Karpas-422 (cell line): ENCODE measurements at places on chromosomes 1 and 21.

DNA sequence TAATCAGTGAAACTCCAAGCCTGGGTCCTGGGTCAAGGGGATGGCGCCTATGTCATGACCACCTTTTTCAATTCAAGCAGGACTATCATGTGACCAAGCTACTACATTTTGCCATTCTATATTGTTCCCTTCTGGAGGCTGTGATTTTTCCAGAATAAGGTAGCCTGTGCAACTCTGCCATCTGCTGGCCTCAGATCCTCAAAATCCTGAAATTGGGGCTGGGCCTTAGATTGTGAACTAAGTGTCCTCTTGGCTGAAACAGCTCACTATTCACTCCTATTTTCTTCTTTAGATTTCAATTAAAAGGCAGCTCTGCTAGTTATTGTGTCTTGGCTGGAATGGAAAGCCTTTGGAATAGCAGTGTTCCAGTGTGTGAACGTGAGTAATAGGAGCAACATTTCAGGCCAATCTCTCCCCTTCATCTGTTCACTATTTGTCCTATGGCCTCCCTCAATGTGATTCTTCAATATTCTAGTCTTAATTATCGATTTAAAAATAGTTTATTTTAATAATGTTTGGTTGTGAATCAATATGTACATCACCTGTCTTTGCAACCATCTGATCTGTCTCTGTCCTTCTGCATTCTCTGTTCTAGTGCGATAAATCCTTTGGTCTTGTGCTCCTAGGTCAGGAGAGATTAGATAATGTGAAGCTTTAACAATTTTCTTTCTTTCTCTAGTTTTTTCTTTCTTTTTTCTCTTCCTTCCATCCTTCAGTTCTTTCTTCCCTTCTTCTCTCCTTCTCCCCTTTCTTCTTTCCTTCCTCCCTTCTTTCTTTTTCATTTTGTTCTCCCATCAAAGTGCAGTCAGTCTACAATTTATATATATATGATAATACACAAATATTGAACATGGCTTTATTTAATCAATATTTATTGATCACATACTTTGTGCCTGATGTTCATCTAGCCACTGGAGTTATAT lies 69.8 kb downstream of the CR1 start:
- peak; percentile 41 for DNase-seq

GRCh38 chr1:46991083-46991923 lies 32.2 kb upstream of the CYP4X1 start:
- DNase-seq: peak; percentile 67

- no peak for DNase-seq
These were observed 38.5 kb downstream of the PYHIN1 start for GRCh38 chr1:158969855-158970254.

DNA sequence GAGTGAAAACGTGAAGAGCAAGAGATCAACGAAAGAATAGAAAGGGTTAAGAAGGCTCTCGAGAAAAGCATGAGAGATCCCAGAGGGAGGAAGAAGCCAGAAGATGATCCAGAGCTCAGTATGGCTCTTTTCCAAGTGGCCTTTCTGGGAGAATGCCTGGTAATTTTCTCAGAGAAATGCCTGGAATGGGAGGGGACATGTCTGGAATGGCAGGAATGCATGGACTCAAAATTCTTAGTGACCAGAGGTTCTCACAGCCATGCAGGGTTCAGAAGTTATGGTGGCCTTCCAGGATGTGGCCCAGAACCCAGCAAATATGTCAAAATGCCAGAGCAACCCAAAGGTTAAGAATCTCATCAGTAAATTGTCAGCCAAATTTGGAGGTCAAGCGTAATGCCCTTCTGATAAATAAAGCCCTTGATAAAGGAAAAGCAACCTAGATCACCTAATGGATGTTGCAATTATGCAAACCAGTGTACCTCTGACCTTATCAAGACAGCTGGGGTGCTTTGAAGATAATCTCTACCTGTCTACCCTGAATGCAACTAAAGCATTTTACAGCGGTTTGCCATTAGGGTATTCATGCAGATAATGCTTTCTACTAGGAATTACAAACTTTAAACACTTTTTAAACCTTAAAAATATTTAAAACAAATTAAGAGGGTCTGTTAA lies 53.1 kb downstream of the NBPF6 start:
- DNase-seq: no peak

GRCh38 chr21:44512496-44513388 lies 27.3 kb downstream of the KRTAP10-1 start:
- no peak for DNase-seq

- peak; percentile 59 for DNase-seq
These were observed at the start of gene LYST for GRCh38 chr1:235866205-235866912. Gene LYST, minus strand, starts transcription at chr1:235866906. Its CDS starts 36,489 bp downstream, at chr1:235830417.

- DNase-seq: no peak
These were observed 805.1 kb upstream of the ADAMTS5 start for GRCh38 chr21:27771938-27772483.

DNA sequence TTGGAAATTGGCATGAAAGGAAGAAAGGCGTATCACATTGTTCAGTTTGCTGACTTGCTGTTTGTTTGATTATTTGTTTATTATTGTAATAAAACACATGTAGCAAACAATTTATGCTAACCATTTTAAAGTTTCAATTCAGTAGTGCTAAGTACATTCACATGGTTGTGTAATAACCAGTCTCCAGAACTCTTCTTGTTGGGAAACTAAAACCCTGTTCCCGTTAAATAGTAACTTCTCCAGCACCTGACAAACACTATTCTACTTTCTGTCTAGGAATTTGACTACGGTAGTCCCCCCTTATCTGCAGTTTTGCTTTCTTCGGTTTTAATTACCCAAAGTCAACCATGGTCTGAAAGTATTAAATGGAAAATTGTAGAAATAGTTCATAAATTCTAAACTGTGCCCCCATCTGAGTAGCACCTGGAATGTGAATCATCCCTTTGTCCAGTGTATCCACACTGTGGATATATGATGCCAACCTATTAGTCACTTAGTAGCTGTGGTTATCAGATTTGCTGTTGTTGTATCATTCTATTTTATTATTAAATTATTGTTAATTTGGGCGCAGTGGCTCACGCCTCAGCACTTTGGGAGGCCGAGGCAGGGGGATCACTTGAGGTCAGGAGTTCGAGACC lies 5.5 kb downstream of the MORC3 start:
- no peak for DNase-seq

DNA sequence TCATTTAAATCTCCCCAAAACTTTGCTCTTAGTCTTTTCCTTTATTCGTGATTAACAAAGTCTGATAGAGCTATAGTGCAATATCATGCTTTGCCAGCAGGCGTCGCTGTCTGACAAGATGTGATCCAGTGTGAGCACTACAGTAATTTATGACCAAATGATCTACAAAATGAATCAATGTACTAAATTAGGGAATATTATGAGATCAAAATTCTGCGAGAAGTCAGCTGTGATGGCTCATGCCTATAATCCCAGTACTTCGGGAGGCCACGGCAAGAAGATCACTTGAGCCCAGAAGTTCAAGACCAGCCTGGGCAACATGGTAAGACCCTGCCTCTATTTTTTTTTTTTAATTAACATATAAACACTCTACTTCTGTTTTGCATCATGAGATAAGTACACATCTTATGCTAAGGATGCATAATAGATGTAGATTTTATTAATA lies 3.6 kb upstream of the SPSB1 start:
- peak; percentile 91 for DNase-seq

- DNase-seq: no peak
These were observed 9.2 kb downstream of the C1orf21 start for GRCh38 chr1:184395937-184396480.

GRCh38 chr1:30538226-30538992 lies 185.0 kb downstream of the MATN1 start:
- DNase-seq: no peak

DNA sequence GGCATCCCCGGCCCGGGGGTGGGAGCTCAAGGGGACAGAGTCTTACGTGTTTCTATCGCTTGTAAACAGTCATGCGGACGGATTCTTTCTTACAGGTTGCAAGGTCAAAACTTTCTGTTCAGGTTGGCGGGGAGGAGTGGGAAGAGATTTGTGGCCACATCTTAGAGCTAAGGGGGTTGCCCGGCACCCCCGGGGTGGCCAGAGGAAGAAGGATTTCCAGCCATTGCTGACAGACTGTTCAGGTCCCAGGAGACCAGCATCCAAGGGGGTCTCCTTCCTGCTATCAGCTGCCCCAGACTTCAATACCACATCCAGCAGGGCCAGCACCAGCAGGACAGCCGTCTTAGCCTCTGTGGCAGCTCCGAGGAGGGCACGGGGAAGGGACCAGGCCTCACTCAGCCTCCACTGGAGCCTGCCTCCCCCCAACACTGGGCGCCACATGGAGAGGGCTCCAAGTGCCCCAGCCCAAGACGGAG lies 52.0 kb downstream of the KIF21B start:
- DNase-seq: no peak

- DNase-seq: peak; percentile 86
These were observed 491.1 kb downstream of the KIF26B start for GRCh38 chr1:245645894-245646293.

GRCh38 chr1:52739699-52740467 lies 13.6 kb downstream of the ZYG11B start:
- no peak for DNase-seq

DNA sequence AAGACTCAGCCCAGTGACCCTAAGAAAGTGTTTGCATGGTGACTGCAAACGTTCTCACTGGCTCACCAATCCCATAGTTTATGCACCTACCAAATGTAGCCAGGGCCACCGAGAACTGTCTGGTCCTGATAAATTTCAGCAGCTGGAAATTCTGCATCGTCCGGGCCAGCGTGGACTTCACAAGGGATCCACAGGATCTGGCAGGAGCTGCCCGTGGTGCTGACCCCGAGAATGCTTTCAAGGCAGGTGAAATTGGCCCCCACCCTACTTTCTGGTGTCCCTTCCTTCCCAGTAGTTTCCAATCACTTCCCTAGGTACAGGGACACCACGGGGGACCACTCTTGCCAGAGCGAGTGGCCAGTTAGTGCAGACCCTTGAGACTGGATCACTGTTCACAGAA lies 26.2 kb downstream of the UBASH3A start:
- no peak for DNase-seq

DNA sequence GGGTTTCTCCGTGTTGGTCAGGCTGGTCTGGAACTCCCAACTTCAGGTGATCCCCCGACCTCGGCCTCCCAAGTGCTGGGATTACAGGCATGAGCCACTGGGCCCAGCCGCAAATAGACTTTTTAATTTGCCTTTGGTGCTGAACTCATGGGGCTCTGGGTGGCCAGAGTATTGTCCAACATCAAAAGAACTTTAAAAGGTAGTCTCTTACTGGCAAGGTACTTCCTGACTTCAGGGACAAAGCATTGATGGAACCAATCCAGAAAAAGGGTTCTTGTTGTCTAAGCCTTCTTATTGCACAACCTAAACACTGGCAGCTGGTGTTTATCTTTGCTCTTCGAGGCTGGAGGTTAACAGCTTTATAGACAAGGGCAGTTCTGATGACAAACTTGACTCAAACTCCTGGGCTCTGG lies 3.8 kb upstream of the KTI12 start:
- no peak for DNase-seq

DNA sequence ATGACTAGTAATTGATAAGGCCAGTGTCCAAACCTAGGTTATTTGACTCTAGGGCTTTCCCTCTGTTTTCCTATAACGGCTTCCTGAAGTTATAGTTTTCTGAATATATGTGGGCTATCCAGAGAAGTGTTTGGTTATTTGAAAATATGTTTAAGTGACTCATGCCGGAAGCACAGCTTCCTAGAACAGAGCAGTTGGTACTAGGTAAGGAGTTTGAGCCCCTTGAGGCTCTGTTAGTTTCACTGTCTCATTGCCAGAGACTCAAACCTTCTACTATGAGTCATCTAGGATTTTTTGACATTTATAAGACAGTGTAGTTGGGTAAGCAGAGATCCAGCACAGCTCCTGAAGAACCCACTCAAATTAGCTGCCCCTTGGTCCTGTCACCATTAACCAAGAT lies 27.1 kb upstream of the LEPR start:
- DNase-seq: no peak

DNA sequence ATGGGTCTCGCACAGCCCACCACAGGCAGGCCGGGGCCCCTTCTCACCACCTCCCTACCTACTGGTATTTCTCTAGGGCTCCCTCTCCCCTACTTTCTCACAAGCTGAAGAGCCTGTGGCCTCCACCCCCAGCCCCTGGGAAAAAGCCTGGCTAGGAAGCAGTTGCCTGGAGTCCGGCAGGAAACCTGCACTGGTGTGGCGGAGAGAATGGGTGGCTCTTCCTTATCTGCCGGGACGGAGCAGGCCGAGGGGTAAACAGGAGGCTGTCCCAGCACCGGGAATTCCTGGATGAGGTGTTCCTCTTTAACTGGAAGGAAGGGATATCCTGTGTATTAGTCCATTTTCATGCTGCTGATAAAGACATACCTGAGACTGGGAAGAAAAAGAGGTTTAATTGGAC lies 125.8 kb downstream of the TLR5 start:
- DNase-seq: no peak

DNA sequence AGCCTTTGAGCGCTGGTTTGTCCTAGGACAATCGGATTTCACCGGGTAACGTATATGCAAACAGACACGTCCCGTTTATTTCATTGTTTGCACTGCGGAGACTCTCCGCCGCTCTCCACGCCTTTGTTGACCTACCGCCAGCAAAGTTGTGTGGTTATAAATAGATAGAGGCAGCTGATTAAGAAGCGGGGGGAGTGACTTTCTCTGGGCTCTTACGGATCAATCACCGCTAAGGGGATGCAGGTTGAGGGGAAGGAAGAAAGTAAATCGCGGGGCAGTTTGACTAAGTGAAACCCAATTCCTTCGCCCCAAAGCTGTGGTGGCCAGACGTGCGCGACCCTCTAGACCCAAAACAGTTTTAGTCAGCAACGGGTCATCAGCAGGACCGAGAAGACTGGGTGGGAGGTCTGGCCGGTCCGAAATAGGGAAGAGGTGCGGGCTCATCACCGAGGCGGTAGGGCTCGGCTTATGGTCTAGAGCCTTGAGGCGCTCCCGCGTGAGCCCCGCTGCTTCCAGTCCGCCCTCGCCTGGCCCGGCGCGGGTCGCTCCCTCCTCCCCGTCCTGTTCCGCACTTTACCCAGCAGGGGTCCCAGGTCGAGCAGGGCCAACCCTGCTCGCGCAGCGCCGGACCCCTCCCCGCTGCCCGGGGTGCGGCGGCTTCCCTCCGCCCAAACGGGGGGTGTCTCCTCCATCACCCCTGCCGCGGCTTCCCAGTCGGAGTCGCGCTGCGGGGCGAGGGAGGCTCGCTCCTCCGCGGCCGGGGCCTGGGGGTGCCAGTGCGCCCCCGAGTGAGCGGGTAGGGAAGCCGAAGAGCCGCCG lies 120.8 kb upstream of the RRP15 start:
- peak; percentile 67 for DNase-seq

GRCh38 chr1:19388980-19389379 lies 76.9 kb downstream of the SLC66A1 start:
- DNase-seq: no peak

GRCh38 chr1:234438579-234438978 lies 40.4 kb downstream of the TARBP1 start:
- DNase-seq: no peak

GRCh38 chr1:13881385-13882088 lies 181.5 kb downstream of the PRDM2 start:
- DNase-seq: no peak

- no peak for DNase-seq
These were observed 24.7 kb downstream of the ST3GAL3 start for GRCh38 chr1:43731867-43732531.

DNA sequence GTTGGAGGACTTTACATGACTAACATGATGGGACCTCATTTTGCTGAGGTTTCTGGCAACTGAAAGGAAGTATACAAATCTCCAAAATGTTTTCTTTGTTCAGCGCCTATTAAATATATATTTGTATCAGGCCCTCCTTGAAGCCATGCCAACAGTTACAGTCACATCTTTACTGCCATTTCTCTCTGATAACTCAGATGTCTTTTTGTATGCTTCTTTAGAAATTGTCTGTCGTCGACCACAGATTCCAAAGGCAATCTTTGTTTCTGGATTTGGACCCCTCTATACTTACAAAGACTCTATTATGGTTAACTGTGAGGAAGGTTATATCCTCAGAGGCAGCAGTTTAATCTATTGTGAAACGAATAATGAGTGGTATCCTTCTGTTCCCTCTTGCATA lies 69.4 kb downstream of the C4BPA start:
- DNase-seq: no peak
